Non-pigmented ciliary epithelial cell (primary cell): ENCODE measurements at places on chromosomes 11 and 22.

- DNase-seq: no peak
Observed at GRCh38 chr11:17596711-17597110, 49.7 kb downstream of the OTOG start.

DNA sequence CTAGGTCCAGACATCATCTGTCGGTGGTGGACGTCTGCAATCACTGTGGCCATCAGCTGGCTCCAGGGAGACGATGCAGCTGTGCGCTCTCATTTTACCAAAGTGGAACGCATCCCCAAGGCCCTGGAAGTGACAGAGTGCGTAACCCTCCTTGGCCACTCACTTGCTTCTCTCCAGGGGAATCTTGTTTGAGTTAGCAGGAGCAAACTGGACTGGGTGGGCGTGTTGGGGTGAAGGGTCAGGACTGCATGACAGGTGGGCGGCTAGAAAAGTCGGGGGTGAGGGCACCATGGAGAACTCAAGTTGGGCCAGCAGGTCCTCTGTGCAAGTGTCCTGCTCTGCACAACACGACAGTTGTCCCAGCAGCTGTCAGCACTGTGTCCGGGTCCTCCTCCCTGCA lies 16.2 kb downstream of the SHISA8 start:
- no peak for DNase-seq

- no peak for DNase-seq
Observed at GRCh38 chr11:9605742-9606141, 32.3 kb downstream of the WEE1 start.

DNA sequence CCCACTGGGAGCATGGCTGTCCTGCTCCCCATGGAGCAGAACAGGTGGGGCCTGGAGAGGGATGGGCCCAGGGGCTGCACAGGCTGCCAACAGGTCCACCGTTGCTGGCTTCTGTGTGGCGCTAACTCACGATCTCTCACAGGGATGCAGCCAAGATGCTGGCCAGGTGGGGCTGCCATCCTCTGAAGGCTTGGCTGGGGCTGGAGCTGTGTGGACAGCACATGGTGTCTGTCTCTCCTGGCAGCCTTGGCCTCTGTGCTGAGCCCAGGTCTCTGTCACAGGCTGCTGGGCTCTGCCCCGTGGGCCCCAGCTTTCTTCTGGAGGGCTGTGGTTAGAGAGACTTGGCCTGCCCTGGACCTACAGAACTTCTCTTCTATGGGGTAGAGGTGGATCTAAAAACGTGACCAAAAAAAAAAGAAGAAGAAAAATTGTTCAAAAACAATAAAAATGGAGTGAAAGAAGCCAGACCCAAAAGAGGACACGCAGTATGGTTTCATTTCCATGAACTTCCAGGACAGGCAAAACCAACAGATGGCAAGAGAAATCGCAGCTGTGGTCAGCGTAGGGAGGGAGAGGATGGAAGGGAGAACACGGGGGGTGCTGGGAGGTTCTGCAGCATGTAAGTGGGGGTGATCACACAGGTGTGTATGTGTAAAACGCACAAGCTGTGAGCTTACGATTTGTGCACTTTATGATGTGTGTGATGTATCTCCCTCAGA lies 12.2 kb downstream of the PARVG start:
- DNase-seq: no peak

DNA sequence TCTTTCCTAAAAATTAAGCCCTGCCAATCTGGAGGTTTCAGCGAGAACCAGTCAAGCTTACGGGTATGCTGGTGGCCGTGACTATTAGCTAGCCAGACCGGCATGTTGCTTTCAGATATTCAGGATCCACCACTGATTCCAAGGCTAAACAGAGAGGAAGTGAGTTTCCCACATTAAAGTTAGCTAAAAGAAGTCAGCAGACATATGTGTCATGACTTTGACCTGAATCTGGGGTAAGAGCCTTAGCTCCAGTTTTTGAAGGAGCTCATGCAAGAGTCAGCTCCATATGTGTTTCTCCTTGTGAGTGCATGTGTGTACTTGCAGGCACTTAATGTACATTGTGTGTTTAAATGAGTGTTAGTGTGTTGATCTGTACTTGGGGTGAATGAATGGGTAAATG lies 1.4 kb downstream of the ZFPL1 start:
- DNase-seq: no peak

DNA sequence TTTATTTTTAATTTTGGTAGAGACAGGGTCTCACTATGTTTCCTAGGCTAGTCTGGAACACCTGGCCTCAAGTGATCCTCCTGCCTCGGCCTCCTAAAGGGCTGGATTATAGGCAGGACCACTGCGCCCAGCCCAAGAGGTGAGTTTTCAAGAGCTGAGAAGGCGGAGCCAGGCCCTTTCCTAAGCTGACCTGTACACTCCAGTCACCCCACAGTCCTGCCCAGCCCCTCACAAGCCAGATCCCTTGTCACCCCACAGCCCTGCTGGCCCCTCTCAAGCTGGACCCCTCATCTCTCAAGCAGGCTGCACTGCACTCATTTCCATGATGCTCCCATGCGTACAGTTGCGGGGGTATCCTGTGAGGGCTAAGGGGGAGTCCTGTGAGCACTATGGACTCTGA lies 2.9 kb downstream of the DENND6B start:
- DNase-seq: no peak

- DNase-seq: no peak
Observed at GRCh38 chr11:103659743-103660142, 376.7 kb upstream of the DDI1 start.

DNA sequence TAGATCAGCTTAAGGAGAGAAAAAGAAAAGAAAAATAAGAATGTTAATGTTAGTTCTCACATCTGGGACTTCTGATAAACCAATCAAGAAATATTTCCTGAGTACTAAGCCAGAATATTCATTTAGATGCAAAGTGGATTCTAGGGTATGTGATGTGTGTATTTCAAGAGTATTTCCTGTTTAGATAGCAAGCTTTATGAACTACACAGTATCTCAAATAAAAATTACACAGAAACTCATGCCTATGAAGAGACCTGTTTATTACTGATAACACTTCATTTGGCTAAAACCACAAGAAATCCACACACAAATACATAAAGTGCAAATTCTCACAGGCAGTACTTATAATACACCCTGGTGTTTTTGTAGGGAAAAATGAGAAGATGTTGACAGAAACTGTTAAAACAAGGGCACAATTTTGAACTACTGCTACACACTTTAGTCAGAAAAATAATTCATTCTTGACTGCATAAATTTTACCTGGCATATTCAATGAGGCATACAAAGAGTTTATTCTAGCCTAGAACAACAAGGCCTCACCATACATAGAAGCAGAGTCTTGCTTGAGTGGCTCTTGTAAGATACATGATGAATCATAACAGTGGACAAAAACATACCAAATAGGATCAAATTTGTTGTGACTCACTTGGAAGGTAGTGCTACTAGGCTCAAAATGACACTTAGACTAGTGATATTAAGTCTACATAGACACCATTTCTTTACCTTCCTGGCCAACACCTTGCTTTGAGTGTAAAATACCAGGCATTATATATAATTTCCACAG lies 18.8 kb upstream of the P4HA3 start:
- no peak for DNase-seq

DNA sequence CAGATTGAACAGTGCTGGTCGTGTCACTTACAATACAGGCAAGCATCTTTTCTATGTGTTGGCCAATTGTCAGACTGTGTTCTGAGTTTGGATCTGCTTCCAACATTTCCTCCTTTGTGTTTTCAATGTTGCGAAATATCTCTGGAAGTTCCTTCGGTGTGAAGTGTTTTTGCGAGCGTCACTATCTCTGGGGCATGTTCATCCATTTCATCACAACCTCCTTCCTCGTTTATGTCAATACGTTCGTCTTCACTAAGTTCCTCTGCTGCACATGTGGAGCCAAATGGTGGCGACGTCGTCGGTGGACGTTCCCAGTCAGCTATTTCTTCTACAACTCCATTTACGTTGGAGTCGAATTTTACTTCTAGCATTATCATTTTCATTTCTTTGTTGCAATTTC lies 100.2 kb upstream of the LMO1 start:
- no peak for DNase-seq

DNA sequence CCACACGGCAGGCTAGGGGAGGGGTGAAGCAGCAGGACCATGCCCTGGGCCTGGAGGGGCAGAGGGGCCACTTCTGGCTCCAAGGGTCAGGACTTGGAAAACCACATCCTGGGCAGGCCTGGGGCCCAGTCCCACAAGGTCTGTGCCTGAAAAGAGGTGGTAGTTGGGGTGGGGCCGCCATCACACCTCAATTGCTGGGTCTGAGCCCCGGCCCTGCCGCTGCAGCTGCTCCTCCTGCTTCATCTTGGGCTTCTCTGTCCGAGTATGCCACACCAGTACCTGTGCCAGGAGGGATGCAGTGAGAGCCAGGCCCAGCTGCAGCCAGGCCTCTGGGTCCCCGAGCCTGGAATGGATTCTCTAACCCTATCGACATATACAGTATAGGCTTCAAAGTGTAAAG lies 2.5 kb downstream of the ROM1 start:
- no peak for DNase-seq

DNA sequence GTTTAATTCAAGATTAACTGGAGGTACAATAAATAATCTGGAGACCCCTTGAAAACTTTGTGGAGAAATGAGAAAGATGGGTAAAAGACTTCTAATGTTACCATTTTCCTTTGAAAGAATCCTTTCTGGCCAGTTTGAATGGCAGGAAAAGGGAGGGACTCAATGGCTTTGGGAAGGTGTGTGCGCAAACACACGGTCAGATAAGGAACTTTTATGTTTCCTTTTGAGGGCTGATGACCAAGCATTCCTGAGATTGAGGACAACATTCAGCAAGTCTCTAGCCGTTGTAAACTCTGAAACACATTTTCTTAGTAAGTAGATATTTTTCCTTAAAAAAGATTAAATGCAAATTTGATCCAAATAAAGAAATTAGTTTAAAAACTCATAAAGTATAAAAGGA lies 909.7 kb upstream of the TENM4 start:
- no peak for DNase-seq

GRCh38 chr11:14750911-14751310 lies 107.3 kb downstream of the PDE3B start:
- DNase-seq: no peak

DNA sequence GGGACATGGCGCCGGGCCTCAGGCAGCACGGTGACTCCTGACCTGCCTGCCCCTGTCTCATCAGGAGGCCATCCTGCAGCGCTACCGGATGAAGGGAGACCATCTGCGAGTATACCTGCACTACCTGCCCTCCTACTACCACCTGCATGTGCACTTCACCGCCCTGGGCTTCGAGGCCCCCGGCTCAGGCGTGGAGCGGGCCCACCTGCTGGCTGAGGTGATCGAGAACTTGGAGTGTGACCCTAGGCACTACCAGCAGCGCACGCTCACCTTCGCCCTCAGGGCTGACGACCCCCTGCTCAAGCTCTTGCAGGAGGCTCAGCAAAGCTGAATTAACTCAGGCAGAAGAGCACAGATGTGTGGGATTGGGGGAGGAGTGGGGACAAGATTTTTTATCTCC lies 10.2 kb upstream of the ST3GAL4 start:
- DNase-seq: no peak

DNA sequence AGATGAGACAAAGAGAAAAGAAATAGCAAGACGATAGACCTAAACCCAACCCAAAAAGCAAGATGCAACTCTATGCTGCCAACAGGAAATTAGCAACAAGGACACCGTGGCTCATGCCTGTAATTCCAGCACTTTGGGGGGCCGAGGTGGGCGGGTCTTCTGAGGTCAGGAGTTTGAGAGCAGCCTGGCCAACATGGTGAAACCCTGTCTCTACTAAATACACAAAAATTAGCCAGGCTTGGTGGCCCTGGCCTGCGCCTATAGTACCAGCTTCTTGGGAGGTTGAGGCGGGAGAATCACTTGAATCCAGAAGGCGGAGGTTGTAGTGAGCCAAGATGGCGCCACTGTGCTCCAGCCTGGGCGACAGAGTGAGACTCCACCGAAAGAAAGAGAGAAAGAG lies 24.3 kb upstream of the IL10RA start:
- DNase-seq: no peak

GRCh38 chr11:118790357-118791110 lies 430 bp downstream of the DDX6 start:
- DNase-seq: no peak

DNA sequence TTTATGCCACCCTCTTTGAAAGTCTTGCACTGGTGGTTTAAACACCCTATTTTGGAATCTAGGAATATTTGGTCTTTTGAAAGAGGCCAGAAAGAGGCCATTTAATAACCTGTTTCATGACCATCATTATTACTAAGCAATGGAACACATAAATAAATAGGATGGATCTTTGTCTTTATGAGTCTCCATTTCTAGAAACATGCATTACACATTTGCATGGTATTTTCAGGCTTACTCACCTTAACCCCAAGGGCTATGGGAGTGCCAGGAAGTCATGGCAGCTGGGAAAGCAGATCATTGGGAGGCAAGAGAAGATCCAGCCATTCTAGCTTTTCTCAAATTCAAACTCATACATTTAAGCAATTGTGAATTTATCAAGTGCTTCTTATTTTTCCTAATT lies 185.8 kb upstream of the POU2AF2 start:
- DNase-seq: no peak

DNA sequence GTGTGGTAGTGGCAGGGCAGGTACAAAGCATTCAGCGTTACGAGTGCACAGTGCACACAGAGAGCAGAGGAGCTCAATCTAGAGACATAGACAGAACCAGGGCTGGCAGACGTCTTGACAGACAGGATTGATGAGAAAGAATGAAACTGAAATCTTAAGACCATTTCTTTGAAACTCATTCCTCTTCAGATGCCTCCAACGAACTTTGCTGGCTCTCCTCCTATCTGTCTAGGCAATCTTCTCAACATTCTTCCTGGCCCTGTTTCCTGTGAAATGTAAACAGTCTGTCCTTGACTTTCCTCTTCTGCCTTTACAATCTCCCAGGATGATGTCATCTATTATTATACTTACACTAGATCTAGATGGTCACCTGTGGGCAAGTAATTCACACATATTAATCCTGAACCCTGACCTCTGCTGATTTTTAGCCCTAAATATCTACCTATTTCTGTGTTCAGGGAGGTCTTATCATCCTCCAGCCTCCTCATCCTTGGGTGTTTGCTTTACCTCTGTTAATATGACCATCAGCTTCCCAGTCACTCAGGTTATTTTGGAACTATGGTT lies 119.5 kb downstream of the ENTHD1 start:
- peak; percentile 6 for DNase-seq

- DNase-seq: no peak
Observed at GRCh38 chr11:17777086-17777737, 42.6 kb downstream of the KCNC1 start.

- no peak for DNase-seq
Observed at GRCh38 chr22:36901411-36902142, 11.9 kb upstream of the CSF2RB start.

GRCh38 chr22:21681566-21682370 lies 16.0 kb downstream of the PPIL2 start:
- DNase-seq: no peak
